ENCODE measurements at places on chromosomes 1 and 21.

DNA sequence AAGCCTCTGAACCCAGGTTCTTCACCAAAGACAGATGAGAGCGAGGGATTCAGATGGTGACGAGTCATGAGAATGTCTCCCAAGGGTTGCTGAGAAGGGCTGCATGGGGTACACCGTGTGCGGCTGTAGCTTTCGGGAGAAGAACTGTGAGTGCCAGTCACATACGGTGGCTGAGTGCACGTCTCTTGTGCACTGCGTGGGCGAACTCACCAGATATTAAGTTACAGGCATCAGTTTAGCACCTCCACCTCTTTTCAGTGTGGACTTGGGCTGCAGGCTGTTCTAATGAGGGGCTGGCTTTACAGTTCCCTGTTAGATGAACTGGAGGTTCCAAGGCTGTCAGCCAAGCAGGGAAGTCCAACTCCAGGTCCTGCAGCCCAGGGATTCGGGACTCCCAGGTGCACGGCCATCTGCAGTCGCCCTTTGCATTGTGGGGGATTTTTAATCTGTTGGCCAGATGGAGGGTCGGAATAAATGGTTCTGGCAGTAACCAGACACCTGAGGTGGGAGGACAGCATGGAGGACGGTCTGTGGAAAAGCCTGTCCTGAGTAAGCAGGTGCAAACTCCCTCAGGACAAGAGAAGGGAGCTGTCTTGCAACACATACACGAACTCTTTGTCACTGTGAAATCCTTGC is 26.5 kb upstream of the AVPR1B start:
- no peak for DNase-seq

GRCh38 chr1:202193614-202194327 is at the start of gene LGR6:
TSS of gene LGR6 (plus strand) at chr1:202193799. CDS start at chr1:202193990, 191 bp downstream.
- no peak for DNase-seq

- DNase-seq, result no peak
These were observed 563.4 kb upstream of the PLXNA2 start for GRCh38 chr1:208807446-208808127.

DNA sequence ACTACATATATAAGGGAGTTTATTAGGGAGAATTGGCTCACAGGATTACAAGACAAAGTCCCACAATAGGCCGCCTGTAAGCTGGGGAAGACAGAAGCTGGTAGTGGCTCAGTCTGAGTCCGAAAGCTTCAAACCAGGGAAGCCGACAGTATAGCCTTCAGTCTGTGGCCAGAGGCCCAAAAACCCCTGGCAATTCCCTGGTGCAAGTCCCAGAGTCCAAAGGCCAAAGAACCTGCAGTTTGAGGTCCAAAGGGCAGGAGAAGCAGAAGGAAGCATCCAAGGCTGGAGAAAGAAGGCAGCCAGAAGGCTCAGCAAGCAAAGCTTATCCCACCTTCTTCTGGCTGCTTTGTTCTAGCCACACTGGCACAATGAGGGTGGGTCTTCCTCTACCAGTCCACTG is 13.9 kb downstream of the TTLL7 start:
- no peak for DNase-seq

GRCh38 chr1:119743776-119744597 is 24.7 kb downstream of the HMGCS2 start:
- DNase-seq, result no peak

- DNase-seq, result no peak
These were observed 16.2 kb downstream of the CD247 start for GRCh38 chr1:167502192-167502551.

- no peak for DNase-seq
These were observed 229.2 kb downstream of the RHOU start for GRCh38 chr1:228964178-228965089.

- no peak for DNase-seq
These were observed 10.6 kb downstream of the PTPN22 start for GRCh38 chr1:113860891-113861290.

DNA sequence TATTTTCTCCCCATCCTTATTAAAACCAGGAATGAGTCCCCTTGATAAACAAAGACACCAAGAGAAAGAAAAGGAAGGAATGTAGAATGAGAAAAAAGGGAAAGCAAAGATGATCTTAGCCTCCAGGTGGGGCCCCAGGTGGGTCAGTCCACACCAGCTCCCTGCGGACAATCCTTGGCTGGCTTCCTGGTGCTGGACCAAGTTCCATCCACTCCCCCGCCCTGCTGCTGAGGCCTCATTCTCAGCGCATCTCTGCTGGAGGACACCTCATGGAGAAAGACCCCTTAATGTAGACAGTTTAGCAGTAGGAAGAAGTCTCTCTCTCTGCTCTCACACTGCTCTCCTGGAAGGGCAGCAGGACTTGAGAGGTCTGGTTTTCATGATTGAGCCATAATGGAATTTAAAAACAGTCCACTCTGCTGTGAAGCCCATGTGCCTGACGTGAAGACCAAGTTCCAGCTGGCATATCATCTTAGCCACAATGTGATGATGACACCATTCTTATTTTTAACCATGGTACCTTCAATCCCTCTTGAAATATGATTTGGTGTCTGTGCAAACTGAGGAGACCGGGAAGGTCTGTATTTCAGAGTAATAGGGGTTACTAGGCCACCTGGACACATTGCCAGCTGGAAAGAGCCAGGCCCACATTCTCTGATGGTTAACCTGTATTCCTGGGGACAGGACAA is 83.1 kb downstream of the WLS start:
- no peak for DNase-seq

- DNase-seq, result no peak
These were observed 31.7 kb upstream of the DNAH14 start for GRCh38 chr1:224897529-224898327.

DNA sequence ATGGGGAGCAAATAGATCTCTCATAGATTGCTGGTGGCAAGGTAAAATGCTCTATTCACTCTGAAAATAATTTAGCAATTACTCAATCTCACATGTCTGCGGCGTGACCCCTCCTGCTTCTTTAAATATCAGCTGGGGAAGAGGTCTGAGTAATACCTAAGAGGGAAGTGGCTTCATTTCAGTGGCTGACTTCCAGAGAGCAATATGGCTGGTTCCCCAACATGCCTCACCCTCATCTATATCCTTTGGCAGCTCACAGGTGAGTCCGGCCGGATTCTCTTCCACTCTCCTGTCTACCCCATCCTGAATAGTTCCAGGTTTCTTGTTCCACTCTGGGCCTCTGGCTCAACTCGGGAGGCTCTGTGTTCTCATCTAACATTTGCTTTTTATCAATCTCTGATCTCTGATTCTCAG is at the start of gene SLAMF7:
TSS of gene SLAMF7 (plus strand) at position 150 of the 414 bp plus-strand sequence. CDS start at position 205, 55 bp downstream.
- no peak for DNase-seq

DNA sequence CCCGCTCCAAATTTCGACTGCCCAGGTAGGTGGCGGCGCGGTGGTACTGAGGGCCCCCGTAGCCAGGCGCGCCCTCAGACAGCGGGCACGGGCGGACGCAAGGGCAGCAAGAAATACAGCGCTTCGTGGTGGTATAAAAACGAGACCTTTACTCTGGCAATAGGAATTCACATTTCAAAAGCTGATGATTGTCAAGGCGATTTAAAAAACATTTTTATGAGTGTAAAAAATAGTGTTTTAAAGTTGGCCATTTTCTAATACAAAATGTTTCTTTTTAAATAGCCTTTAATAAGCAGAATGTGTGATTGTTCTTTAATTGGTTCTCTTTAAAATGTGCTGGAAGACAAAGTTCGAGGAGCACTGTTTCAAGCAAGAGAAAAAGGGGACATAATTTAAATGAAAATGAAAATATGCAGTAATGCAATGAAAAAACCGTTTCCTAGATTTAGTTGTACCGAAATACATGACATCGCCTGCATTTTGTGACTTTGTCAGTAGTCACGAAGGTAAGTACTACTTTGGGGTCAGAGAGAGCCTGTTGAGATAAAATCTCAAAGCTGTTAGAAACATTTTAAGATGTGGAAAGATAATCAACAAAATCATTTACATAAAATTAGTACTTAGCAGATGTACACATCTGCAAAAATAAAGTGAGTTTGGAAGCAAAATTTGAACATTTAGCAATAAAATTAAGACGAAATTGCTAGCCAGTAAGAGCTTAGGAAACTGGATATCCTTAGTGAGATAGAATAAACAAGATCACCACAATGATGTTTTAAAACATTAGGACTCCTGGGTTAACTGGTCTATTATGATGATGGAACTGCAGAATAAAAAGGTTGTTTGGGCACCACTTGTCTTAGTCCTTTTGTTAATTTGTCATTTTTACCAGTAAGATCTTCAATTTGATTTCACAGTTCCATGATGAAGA is 1.1 kb upstream of the PSMG1 start:
- DNase-seq, result no peak

DNA sequence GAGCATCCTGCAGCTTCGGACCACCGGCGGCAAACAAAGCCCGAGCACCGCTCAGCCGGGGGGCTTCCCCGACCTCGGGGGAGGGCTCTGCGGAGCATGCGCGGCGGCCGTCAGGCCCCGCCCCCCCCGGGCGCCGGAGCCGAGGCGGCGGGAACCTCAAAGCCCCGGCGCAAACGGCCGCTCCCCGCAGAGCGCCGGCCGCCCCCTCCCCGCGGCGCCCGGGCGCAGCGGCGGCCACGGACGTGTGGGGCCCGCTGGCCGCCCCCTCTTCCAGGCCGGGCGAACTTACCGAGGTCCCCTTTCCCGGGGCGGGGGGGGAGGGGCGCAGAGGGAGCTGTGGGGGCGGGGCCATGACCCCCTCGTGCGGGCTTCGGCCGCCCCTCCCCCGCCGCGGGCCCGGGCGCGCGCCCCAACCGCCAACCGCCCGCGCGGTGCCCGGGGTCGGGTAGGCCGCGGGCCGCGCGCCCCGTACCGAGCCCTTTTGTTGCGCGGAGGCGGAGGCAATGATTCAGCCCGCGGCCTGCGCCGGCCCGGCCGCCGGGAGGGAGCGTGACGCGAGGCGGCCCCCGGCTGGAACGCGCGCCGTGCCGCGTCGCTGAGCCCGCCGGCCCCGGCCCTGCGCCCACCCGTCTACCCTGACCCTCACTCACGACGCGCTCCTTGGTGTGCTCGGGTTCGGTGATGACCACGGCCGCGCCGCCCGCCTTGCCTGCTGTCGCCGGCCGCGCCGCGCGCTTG is 1.7 kb downstream of the RCC2 start:
- peak; percentile 43 for DNase-seq

DNA sequence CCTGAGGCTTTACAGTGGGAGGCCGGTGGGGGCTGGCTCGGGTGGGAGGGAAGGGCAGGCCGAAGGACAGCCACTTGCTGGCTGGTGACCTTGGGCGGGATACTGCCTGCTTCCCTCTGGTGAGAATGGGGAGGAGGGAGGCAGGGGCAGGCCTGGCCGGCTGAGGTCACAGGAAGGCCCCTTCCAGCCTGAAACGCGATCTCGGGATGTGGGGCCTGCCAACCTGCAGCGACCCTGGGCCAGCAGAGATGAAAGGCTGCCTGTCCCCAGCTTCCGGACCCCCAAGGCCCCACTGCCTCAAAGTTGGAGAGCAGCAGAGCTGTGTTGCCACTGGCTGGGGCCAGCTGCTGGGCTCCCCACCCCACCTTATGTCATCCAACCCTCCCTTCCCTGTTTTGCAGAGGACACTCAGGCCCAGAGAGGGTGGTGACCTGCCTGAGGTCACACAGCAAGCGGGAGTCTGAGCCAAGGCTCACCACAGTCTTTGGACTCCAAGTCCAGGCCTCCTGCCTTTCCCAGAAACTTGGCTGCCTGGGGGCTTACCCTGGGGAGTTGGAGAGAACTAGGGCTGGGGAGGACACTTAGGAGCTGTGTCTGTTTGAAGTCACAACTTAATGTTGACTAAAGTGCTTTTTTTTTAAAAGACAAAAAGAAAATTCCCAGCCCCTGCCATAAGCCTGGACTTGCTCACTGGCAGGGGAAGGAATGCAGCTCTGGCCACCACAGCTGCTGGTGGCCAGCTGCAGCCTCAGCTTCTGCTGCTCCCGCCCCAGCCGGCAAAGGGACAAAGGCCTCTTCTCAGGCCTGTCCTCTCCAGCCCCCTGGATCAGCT is 14.8 kb upstream of the WASF2 start:
- DNase-seq, result no peak

GRCh38 chr21:45471525-45472221 is 66.7 kb downstream of the COL18A1 start:
- DNase-seq, result no peak

DNA sequence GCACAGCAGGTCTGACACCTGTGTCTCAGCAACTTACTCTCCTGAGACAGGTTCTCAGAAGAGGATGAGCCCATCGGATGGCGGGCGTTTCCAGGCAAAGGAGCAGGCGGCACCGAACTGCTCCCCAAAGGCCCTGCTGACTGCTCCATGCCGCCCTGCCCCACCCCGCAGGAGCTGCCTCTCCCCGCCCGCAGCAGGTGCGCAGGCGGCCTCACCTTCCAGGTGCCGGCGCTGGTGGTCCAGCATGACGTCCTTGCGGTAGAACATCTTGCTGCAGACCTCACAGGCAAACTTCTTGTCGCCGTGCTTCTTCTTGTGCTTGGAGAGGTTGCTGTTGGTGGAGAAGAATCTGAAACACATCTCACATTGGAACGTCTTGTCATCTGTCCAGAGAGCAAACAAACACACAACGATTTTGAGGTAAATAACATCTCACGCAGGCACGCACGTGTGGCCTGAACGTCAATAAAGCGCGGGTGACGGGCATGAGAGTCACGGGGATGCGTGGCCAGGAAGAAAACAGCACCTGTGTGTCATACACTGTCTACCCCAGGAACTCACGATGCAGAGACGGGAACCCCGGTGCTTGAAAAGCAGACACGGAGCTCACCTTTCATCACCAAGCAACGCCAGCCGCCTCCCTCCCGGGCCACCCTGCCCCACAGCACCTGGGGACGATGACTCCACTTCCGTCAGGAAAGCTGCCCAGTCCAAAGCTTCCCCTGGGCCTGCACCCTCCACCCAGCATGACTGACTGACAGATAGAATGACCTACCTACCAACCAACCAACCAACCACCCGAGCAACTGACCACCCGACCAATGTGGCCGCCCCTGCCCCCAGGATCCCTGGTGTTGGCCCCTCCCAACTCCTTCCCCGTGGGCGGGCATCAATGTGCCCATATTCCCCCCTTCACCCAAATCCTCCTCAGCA is 50.9 kb downstream of the PRDM15 start:
- DNase-seq, result no peak

DNA sequence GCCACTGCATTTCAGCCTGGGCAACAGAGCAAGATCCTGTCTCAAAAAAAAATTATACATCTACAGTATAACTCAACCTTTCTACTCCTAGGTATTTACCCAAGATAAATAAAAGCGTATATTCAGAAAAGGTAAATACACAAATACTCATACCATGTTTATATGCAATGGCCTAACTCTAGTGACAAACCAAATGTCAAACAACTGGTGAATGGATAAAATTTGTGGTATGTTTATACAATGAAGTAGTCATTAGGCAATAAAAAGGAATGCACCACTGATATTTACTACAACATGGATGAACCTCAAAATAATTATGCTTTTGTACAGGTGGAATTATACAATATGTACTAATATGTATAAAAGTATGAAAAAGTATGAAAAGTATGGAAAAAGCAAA is 174.2 kb upstream of the GORAB start:
- DNase-seq, result no peak

All from T-helper 17 cell (primary cell).